ENCODE measurements at places on chromosomes 6 and 20.

- no peak for DNase-seq
Observed at GRCh38 chr20:7935027-7935551, 5.2 kb downstream of the HAO1 start.

GRCh38 chr6:44540881-44541280 lies 153.4 kb downstream of the CDC5L start:
- DNase-seq, result no peak

GRCh38 chr6:144063744-144064401 lies 31.5 kb downstream of the SF3B5 start:
- DNase-seq, result no peak

- DNase-seq, result no peak
Observed at GRCh38 chr6:42441697-42442081, 10.0 kb downstream of the TRERF1 start.

GRCh38 chr20:32158351-32158750 lies 48.8 kb downstream of the TM9SF4 start:
- no peak for DNase-seq

GRCh38 chr20:48718786-48719578 lies 108.8 kb downstream of the PREX1 start:
- no peak for DNase-seq

DNA sequence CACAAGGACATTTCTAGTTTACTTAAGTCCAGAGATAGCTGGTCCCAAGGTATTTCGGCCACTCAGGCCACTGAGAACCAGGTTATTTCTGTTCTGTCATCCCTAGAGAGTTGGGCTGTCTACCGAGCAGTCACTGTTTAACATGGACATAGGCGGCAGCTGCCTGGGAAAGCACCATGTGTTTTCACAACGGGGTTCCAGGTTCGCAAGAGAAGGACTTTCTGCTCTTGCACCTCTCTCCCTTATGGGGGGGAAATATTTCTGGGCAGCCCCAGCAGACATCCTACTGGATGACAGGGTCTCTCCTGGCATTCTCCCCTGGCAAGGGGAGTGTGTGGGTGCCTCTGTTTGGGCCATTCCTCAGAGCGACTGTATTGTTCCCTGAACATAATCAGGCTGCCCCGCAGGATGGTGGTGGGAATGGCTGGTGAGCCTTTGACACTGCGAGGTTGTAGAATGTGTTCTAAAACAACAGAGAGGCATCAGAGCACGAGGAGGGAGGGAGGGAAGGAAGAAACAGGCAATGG lies 64.4 kb upstream of the DUSP22 start:
- DNase-seq, result no peak
